GM04504 (cell line): ENCODE measurements at places on chromosomes 2 and 18.

DNA sequence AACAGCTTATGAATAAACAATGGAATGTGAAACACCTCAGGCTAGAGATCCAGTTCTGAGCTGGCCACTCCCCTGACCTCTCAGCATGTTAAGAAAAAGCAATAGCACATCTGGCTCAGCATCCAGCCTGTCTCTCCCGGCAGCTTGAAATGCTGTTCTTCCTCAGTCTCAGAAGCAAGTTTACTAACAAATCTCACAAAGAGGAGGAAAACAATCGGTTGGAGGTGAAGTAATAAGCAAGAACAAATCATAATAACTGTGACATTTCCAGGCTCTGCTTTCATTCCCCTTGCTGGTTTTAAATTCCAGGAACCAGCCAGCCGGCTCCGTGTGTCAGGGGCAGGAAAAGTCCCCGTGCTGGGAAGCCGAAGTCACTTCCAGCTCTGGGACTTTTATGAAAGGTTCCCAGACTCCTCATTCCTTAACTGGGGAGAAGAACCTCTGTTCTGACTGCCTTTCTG is 133.9 kb upstream of the ARL4C start:
- DNase-seq = no peak

DNA sequence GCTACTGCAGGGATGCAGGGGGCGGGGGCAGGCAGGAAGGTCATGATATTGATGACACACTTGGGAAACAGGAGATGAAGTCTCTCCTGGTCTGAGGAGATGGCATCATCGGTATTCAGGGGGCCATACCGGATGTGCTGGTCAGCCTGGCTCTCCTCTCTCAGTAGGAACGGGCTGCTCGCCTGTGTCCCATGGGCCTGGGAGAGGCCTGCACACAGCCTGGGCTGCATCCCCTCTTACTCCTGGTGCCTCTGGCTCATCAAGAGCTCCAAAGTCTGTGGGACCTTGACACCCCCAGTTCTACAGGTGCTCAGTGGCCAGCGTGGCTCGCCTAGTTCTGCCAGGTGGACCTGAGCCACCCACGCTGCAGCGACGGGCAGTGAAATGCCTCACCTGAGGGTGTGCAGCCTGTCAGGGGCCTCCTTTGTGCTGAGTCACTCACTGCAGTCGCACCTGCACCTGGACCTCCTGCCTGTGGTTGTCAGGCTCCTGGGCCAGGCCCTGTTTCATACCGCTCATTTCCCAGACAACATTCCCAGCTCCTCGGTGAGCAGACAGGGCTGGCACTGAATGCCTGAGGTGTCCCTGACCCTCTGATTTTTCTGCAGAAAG is 18.6 kb upstream of the CNDP1 start:
- no peak for DNase-seq

GRCh38 chr18:12574494-12575185 is 83.3 kb downstream of the SPIRE1 start:
- no peak for DNase-seq

- no peak for DNase-seq
Measured at GRCh38 chr18:75937306-75937705, 509.8 kb upstream of the SMIM21 start.

DNA sequence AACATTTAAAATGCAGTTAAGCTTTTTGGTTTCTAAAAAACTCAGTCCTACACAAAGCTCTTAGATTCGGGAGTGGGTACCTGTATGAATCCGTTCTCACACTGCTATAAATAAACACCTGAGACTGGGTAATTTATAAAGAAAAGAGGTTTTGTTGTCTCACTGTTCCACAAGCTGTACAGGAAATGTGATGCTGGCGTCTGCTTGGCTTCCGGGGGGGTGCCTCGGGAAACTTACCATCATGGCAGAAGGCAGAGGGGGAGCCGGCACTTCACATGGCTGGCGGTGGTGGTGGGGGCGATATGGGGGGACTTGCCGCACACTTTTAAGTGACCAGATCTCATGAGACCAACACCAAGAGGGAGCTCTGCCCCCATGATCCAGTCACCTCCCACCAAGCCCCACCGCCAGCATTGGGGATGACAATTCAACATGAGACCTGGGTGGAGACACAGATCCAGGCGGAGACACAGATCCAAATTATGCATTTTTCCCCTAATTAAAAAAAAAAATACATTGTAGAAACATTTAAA is 222.5 kb downstream of the GBX2 start:
- no peak for DNase-seq

GRCh38 chr2:174035981-174036742 is 71.0 kb upstream of the SP3 start:
- DNase-seq = peak; percentile 41
